Choroid plexus epithelial cell (primary cell): ENCODE measurements at places on chromosomes 6 and 20.

- DNase-seq, result no peak
Measured at GRCh38 chr20:21397341-21398108, at the start of gene NKX2-4. Gene NKX2-4 (minus strand): TSS chr20:21397526. CDS start chr20:21397399, 127 bp downstream.

DNA sequence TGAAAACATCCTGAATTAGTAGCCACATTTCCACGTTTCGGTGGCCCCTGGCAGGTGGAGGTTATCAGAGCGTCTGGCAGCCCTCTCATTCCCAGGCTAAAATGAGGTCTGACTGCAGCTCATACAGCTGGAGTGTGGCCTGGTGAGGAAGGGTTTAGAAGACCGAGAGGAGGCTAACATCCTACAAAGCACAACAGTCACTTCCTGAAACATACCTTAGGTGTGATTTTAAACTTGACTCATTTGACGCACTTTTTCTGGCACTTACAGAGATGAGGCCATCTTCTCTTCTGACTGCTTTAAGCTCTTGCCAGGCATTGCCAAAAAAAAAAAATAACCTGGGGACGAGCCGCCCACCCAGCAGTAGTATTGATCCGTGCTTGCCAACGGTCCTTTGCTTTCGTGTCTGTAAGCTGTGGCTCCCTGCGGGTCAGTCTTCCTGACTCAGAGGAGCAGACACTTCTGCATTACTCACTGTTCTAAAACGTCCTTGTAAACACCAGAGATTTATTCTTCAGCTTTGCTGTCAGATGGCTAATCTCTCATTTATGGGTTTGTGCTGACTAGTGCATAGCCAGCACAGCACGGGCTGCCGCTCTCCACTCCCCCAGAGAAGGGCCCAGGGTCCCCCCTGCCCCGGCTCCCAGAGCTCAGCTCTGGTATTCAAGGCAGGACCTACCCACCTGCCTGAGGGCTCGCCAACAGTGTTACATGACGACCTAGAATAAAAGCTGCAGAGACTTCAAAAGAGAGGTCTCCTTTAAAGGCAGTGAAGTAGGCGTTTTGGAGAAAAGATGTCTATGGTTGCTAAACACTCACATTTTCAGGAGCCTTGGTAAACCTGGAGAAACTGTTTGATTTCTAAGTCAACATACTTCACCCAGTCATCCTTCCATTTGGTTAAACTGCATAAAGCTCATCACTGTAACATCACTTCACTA, 78.5 kb upstream of the FRMD1 start:
- DNase-seq, result peak; percentile 81

DNA sequence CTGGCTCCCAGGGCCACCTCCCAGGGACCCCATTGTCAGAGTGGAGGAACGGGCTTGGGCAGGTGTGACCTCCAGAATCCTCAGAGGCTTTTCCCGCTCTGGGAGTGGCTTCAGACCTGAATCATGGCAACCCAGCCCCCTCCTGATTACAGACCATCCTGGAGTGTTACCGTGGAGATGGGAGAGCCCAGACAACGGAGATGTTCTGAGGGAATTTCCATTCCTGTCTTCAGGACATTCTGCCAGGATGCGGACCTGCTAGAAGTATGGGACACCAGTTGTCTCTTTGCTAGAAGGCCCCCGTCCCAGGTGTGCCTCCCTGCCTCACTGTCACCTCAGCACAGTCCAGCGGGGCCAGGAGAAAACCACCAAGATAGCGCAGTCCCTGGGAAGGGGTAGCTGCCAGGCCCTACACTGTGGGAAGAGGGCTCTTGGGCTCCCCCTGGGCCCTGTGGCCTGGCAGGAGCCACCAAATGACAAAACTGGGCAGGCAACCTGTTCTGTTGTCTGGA, 109.9 kb downstream of the PSMB1 start:
- no peak for DNase-seq

DNA sequence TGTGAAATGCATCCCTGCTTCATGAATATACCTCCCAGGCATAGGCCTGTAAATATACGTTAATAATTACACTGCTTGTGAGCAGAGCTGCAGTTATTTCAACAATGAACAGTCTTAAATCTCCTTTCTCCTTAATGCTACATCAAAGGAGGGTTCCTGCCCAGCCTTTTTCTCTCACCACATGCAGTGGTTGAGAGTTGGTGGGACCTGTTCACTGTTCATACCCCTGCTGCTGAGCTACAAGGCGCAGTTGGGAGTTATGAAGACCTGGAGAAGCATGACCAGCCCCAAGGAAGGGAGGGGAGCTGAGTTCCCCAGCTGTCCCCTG, 111.9 kb upstream of the FOXQ1 start:
- no peak for DNase-seq

DNA sequence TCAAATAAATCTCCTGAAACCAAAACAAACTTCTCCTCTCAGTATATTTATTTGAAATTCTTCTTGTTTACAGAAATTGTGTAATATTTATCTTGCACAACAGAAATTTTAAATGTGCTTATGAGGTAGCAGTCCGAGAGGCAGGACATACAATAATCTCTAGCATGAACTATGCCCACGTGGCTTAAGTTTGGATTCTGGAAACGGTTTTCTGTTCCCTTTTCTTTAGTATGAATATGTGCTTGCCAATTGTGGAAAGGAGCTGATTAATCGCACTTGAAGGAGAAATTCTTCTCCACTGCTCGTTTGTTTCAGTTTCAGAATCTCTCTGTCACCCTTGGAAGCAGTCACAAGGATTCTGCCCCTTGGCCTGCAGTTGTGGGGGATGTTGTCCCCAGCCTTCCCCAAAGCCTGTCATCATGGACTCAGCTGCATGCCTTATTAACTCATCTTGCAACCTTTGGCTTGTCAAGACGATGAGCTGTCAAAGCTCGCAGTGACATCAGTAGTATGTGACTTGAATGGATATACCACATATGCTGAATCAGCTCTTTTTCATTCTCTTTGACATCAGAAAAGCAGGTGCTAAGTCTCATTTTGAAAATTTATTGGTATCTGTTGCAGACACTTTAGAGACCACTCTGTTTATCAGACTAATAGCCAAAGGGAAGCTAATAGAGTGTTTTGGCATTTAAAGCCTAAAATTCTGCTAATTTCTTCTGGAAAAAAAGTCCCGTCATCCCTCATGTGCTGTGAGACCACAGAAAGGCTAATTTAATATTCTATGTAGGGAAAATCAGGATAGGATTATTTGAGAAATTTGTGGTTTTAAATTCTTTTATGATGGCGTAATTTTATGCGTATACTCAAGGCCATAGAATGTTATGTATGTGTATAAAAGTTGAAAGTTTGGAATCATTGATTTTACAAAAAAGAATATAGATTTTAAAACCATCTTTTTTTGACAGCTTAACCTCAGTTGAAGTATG, 186.8 kb downstream of the ARID1B start:
- DNase-seq, result peak; percentile 60

DNA sequence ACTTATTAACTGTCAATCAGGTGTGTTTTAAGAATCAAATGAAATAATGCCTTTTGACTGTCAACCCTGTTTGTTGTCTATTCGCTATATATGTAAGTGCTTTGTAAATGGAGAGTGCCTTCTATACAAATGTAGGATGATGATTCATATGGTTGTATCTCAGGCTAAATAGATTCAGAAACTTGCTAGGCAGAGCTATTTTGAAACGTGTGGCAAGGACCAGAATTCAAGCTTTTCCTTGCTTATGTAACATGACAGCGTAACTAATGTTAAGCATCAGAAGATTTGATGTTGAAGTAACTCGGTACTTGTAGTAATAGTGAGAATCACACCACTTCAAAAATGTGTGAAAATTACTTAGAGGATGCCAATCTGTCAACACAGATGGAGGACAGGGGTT, 3.4 kb downstream of the OGFRL1 start:
- peak; percentile 35 for DNase-seq

DNA sequence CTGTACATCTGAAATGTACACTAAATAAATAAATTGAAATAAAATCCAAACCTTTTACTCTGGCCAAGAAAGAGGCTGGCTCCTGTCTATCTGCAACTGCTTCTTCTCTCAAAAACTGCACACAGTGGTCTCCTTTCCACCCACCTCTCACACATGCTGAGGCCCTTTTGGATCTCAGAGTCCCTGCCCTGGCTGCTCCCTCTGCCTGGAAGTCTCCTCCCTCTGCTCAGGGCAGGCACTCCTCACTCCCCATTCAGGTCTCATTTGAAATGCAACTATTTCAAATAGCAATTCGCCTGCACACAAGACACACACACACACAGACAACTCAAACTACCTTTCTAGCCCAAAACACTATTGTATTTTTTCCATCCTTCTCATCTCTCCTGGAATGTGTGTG, 348.8 kb downstream of the PKHD1 start:
- no peak for DNase-seq

- DNase-seq, result no peak
Measured at GRCh38 chr6:3509336-3509735, 52.5 kb upstream of the SLC22A23 start.

DNA sequence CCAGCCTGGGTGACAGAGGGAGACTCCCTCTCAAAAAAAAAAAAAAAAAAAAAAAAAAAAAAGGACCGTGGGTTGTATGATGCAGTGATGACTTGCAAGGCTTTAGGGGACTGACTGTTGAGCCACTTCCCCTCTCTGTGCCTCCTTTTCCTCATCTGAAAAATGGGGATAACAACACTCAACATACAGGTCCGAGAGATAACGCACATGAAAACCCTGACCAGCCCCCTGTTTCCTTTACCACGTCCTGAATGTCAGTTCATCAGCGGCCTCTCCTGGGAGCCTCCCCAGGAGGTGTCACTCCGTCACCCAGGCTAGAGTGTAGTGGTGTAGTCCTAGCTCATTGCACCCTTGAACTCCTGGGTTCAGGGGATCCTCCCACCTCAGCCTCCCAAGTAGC, 3.9 kb downstream of the SLA2 start:
- DNase-seq, result no peak
